ENCODE measurements at places on chromosomes 1 and 21.

DNA sequence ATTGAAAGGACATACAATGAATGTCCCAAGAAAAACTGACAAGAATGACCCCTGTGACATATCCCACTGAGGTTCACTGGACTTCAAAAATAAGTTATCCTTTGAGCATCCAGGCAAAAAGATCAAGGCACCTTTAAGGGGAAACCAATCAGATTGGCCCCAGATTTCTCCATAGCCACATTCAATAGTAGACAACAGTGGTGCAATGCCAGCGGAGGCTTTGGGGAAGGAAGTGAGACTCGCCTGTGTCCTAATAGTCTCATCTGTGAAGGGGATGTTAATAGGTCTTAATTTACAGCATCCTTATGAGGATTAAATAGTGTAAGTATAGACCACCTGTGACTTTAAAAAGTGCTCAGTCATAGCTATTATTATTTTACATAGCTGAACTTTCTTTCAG, 21.5 kb downstream of the RPL5 start:
- no peak for DNase-seq

GRCh38 chr1:150626150-150626549, 3.3 kb downstream of the ENSA start:
- no peak for DNase-seq

GRCh38 chr21:34846601-34847112, 177.9 kb downstream of the CLIC6 start:
- DNase-seq, result no peak

DNA sequence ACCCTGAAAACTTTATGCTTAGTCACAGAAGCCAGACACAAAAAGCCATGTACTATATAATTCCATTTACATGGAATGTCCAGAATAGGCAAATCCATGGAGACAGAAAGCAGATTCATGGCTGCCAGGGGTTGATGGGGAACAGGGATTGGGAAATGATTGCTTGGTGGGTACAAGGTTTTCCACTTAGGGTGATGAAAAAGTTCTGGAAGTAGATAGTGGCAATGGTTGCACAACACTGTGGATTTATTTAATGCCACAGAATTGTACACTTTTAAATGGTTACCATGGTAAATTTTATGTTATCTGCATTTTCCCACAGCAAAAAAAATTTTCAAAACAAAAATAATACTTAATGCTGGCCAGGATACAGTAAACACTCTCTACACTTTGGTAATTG, 40.6 kb downstream of the ENAH start:
- no peak for DNase-seq

DNA sequence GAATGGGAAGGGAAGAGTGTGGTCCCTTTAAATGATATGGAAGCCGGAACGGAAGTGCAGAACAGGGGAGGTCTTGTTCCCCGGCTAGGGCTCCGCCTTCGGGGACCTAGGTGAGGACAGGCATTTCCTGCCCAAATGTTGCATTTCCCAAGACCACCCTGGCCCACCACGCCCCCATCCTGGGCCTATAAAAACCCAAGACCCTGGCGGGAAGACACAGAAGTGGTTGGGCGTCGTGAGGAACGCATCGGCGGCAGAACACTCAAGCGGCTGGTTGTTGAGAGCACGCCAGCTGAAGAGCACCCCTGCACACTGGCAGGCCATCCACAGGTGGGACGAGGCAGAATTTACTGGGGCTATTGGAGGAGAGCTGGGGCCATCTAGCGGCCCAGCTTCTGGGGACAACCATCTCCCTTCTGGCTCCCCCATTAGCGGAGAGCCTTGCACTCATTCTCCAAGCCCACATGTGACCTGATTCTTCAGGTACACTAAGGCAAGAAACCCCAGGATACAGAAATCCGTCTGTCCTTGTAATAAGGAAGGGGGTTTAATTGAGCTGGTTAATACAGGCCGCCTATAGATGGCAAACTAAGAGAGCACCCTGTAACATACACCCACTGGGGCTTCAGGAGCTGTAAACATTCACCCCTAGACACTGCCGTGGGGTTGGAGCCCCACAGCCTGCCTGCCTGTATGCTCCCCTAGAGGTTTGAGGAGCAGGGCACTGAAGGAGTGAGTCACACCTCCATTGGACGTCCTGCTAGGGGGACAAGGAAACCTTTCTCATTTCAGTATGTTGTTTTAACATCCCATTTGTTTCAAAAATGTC, 1327.9 kb downstream of the BRINP3 start:
- DNase-seq, result no peak

DNA sequence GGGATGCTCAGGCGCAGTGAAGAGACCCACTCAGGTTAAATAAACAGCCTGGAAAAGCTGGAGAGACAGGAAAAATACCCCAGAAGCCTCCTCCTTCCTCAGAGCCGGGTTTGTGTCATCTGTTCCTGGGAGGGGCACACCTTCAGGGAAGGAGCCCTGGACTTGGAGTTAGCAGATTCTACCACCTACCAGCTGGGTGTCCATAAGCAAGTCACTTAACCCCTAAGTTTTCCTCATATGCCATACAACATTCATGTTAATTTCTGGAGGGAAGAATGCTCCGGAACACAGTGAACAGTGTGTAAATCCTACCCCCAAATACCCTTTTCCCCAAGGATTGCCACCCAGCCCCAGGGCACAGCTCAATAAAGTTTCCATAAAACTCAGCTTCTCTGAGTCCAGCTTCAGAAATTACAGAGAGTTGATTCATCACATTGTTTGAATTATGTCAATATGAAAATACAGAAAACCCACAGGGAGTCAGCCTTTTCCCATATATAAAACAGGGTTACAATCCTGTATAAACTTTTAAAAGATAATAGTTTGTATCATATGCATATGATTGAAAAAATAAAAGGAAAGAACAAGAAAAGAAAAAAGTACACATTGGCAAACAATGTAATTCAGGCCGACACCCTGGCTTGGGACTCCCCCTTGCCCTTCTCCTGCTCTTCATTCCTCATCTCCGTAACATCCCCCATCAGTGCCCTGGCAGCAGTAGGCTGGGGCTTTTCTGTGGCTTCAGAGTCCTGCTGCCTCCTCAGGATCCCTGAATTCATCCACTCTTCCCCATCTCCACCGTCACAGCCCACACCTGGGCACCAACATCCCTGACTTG, 291.8 kb upstream of the USP24 start:
- no peak for DNase-seq

- no peak for DNase-seq
Observed at GRCh38 chr1:89350298-89350697, 13.6 kb upstream of the GBP6 start.

GRCh38 chr1:41650028-41650880, 165.8 kb upstream of the EDN2 start:
- no peak for DNase-seq

DNA sequence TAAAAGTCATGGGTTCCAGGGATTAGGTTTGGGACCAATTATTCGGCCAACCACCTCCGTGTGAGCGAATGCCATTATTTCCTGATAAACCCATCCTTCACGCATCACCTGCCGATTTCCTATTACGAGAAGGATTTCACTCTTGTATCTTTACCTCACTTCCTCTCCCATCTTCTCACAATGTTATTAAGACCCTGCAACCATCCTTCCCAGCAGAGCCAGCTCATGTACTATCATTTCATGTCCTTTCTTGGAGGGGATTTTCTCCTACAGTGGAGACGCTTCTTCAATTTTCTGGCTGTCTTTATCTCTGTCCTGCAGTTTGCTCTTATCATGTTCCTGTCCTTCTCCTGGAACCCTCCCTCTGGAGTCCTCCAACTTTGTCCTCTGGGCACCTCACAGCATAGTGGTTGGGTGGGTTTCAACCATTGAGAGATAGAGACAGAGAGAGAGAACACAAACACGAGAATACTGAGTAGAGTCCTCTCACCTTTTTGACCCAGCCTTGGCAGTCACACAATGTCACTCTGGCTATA, 192.2 kb downstream of the DYRK1A start:
- no peak for DNase-seq

DNA sequence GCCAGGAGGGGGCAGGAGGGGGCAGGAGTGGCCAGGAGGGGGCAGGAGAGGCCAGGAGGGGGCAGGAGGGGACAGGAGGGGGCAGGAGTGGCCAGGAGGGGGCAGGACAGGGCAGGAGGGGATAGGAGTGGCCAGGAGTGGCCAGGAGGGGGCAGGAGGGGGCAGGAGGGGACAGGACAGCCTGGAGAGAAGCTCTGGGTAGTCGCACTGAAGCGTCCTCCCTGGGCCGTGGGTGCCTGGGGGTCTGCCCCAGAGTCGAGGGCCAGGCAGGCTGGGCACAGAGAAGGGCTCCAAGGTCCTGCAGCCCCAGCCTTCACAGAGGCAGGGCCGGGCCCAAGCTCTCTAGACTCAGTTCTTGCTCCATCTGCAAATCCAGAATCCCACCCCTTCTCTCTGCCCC, 22.9 kb downstream of the MEGF6 start:
- DNase-seq, result no peak
